ENCODE measurements at places on chromosomes 3 and 15.

DNA sequence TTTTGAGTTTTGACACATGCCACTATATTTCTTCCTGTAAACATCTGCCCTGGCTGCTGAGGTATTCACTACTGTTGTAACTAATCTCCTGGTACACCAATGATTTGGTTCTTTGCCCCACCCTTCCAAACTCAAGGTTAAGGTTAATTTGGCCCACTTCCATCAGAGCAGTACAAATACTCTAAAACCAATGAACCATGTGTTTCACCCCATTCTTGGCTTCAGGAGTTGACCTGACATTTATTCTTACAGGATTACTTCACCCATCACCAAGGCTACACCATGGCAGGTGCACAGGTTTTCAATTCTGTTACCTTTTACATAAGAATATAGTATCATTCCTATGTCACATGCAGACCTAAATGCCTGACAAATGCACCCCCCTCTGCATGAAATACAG is 1179.9 kb downstream of the ZPLD1 start:
- DNase-seq: no peak

- DNase-seq: no peak
Measured at GRCh38 chr3:173653781-173654180, 256.2 kb downstream of the NLGN1 start.

GRCh38 chr3:137687181-137687879 is 76.8 kb upstream of the SOX14 start:
- DNase-seq: no peak

DNA sequence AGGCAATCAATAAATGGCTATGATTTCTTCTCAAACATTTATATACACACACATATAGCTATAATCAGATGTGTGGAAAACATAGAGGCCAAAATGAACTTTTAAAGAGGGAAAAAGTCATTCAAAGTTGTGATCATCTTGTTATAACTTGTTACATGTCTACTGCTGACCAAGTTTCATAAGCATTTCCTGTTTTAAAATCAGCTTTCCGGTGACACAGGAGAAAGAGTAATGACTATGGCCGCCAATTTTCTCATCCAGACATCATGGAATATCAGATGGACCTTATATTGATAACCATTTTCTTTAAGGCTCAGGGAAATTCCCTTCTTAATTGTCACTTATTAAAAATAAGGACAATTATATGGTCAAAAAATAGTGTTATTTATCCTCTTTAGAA is 71.7 kb upstream of the AGTR1 start:
- no peak for DNase-seq

- no peak for DNase-seq
Measured at GRCh38 chr3:65607101-65607500, 431.6 kb downstream of the MAGI1 start.

GRCh38 chr3:189587664-189588040 is 43.5 kb upstream of the TP63 start:
- DNase-seq: no peak

All from cortex of kidney (tissue), 1 donor.